ENCODE measurements at places on chromosomes 5 and 9.

DNA sequence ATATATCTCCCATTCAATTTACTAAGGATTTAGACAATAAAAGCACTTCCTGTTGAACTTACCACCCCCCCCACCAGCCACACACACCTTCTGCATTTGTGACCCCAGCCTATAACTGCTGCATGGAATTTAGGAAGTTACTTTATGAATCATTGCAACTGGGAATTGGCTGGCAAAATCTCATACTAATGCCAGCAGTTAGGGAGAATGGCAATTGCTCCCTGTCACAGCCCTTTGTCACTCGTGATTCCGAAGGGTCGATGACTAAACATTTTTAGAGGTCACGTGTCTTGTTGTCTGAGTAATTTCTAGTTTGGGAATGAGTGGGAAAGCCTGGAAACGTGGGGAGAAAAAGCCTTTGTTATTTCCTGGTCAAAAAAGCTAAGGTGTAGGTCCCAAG, 46.6 kb upstream of the PCA3 start:
- no peak for DNase-seq

GRCh38 chr5:40410231-40410861, 269.4 kb upstream of the PTGER4 start:
- no peak for DNase-seq

- no peak for DNase-seq
Measured at GRCh38 chr9:133113949-133114885, 6.8 kb downstream of the RALGDS start.

GRCh38 chr5:95939465-95939864, 22.2 kb downstream of the ELL2 start:
- no peak for DNase-seq

DNA sequence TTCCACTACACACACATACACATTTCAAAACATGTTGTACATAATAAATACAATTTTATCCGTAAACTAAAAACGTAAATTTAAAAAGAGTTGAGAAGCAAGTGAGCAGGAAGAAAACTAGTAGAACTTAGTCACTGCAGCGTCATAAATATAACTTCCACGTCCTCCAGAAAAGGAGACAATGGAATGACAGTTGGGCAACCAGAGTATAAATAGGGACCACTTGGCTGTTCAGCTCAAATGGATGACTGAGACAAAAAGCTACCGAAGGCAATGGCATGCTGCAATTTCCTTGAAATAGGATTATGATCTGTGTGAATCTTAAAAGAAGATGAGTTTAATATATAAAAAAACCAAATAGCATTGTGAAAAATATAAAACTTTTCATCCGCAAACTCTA, 438.5 kb upstream of the RGMB start:
- DNase-seq, result no peak
